HuH-7 (cell line): ENCODE measurements at places on chromosomes 13 and 19.
A peak's percentile ranks its signal among the peaks of the same experiment; 100 is the strongest.

- no peak for DNase-seq
These were observed 799.2 kb downstream of the GPC5 start for GRCh38 chr13:92197669-92198068.

GRCh38 chr19:2631213-2631821 lies 71.2 kb downstream of the GNG7 start:
- DNase-seq: no peak

DNA sequence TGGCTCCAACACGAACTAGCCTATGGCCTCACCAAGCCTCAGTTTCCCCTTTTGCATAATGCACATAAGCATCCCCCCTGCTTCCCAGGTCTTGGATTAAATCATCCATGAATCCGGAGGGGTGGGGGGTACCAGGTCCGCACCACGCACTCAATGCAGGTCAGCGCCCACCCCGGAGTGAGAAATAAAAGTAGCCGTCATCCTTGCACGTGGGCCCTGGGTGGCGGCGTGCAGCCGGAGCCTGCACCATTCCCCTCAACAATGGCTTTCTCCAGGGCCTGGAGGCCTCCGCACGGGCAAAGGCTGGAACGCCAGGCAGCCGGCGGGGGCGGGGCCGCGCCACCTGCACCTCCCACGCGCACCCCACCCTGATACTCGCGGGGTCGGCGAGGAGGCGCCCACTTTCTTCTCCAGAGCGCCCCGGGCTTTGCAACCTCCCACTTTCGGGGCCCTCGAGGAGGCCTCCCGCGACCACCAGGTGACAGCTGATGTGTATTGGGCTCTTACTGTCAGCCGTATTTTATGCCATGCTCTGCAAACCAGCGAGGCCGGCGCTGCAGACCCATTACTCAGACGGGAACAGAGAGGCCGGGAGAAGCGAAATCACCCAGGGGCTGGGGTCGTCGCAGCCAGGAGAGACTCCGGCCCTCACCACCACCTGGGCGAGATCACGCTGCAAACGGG lies 767 bp upstream of the GADD45B start:
- peak; percentile 52 for DNase-seq

DNA sequence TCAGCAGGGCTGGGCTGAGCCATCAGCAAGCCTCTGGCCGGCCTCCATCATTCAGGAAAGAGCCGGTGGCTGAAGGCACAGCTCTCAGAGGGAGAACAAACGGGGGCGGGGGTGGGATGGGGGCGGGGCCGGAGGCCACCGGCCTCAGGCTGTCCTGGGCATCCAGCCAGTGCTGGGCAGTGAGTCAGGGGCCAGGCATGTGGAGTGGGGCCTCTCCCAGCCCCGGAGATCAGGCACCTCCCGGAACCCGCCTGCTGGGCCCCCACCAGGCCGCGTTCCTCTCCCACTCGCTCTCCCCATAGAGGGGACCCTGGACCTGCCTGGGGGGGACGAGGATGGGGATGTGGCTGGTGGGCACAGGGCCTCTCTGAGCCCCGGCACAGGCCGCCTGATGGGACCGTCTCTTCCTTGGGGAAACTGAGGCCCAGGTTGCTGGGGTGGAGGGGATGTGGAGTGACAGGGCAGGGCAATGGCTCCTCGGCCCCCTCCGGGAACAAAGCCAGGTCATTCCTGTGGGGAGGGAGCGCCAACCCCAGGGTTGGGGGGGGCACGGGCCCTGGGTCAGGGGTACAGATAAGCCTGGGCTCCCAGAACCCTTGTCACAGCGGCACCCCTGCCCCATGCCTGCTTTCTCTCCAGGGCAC lies 12.9 kb downstream of the SPC24 start:
- DNase-seq: peak; percentile 51

DNA sequence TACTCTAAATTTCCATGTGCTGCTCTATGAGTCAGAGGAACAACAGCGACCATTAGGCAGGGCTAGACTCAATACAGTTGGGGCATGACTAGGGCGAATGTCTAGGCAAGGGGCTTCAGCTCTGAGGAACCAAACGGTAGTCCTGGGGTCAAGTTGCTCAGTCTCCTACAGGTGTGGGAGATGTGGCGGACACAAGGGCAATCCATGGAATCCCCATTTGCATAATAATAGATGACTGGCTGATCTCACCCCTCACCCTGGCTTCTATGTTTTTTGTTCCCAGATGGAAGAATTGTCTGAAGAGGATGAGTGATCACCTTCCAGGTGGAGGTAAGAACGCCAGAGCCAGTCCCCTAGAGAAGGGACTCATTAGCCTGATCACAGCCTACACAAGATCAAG lies 1048.2 kb upstream of the MIR17HG start:
- DNase-seq: no peak

- DNase-seq: no peak
These were observed 574.8 kb downstream of the IRS2 start for GRCh38 chr13:109211616-109212015.

DNA sequence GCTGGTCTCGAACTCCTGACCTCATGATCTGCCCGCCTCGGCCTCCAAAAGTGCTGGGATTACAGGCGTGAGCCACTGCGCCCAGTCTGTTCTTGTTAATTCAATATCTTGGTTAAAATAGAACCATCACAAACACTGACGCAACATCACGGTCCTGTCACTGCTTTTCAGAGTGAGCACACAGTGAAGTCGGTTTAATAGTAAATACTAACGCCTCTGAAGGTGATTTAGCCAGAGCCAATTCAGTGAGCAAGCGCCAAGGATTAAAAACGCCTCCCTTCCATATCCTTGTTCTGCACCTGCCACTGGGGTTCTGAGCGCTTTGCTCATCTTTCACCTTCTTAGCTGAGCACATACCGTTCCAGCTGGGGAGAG lies 30.3 kb downstream of the LAMP1 start:
- no peak for DNase-seq

DNA sequence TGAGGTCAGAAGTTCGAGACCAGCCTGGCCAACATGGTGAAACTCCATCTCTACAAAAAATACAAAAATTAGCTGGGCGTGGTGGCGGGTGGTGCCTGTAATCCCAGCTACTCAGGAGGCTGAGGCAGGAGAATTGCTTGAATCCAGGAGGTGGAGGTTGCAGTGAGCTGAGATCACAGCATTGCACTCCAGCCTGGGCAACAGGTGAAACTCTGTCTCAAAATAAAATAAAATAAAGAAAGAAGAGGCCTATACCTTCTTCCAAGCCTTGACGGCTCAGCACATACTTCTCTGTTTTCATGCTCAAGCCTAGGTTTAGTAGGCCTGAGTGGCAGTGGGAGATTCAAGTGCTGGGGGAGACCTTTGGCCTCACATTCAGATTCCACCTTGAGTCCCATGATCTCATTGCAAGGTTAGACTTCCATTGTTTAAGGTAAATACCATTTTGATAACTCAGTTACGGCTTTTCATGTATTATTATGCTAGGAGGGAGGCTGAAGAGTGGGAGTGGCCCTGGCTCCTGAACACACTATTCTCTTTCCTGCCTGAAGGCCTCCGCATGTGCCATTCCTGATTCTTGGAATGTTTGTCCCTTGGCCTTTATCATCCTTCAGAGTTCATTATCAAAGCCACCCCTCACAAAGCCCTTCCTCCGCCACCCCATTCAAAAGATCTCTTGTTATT lies 1.6 kb upstream of the SPINT2 start:
- no peak for DNase-seq

- DNase-seq: no peak
These were observed 21.5 kb downstream of the VAV1 start for GRCh38 chr19:6793973-6794372.

GRCh38 chr13:32824675-32825074 lies 191.5 kb upstream of the KL start:
- DNase-seq: no peak
